ENCODE measurements at places on chromosomes 2 and 18.

- no peak for DNase-seq
These were observed 9.9 kb upstream of the IL1A start for GRCh38 chr2:112794131-112794733.

- no peak for DNase-seq
These were observed 212.7 kb upstream of the SALL3 start for GRCh38 chr18:78766651-78767533.

GRCh38 chr18:51006948-51007789, 22.8 kb upstream of the SMAD4 start:
- DNase-seq, result no peak

GRCh38 chr2:62501794-62502500, 4.0 kb downstream of the TMEM17 start:
- DNase-seq, result no peak
